IMR-90 (cell line): ENCODE measurements at places on chromosomes 3 and 15. TPM values are rescaled to one million over a fixed set of nuclear protein-coding genes. Genes with fewer than 3 reads are reported as not detected.

GRCh38 chr3:126456211-126456610 lies 19.5 kb downstream of the ZXDC start:
- no peak overlapping the region for H3K27ac ChIP-seq
- no peaks in the 10 kb centered on the region for H3K27me3 ChIP-seq
- no peak overlapping the region for H3K4me3 ChIP-seq
- H3K4me1 ChIP-seq, result no peaks in the 10 kb centered on the region

- H3K4me3 ChIP-seq, result no peak overlapping the region
- DNase-seq, result no peak
- H3K36me3 ChIP-seq, result no peaks in the 10 kb centered on the region
These were observed 266.6 kb upstream of the SLITRK3 start for GRCh38 chr3:165462636-165463334.

DNA sequence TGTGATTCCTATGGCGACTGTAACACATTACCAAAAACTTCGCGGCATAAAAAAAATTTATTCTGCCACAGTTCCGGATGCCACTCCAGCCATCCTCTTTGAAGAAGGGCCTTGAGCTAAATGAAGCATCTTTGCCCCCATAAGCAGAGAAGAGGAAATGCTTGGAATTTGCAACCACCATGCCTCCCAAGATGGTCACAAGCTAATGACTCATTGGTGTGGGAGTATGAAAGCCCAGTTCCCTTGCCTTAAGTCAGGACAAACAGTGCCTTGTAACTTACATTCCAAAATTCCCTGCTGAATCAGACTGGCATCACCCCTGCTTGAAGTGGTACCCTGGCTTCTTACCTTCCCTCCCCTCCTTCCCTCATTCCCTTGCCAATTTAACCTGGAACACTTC lies 1077.4 kb downstream of the EPHA3 start:
- no peaks in the 10 kb centered on the region for H3K36me3 ChIP-seq
- peak; percentile 8 for DNase-seq
- H3K4me3 ChIP-seq, result no peak overlapping the region

DNA sequence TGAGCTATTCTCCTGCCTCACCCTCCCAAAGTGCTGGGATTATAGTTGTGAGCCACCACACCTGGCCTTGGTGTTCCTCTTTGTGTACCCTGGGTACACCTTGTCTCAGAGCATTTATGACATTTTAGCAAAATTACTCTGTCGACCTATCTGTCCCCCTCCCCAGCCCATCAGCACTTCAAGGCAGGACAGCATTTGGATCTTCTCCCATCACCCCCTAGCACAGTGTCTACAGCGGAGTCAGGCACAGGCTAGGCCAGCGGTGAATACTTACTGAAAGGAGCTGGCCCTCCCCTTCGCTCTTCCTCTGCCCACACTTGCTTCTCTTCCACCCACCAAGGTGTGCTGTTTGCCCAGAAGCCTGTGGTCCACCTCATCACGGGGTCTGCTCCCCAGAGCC lies 20.4 kb upstream of the CLK3 start:
- H3K4me3 ChIP-seq, result no peak overlapping the region
- DNase-seq, result no peak
- no peaks in the 10 kb centered on the region for H3K27me3 ChIP-seq
- H3K4me1 ChIP-seq, result peaks cover 6% of the 10 kb centered on the region; the same call in 1 of the 2 replicates
- H3K27ac ChIP-seq, result no peak overlapping the region

DNA sequence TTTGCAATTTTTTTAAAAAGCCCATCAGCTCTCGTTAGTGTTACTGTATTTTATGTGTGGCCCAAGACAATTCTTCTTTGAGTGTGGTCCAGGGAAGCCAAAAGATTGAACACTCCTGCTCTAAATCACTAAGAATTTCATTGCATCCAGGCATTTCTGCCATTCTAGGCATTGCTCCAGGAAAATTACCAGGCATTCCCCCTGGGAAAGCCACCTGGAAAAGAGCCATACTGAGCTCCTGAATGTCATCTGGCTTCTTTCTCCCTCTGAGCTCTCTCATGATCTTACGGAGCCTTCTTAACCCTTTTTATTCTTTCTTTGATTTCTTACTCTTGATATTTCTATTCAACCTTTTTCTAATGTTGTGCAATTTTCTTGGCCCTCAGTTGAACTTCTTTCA lies 202.2 kb downstream of the DOCK3 start:
- no peak for DNase-seq
- H3K27me3 ChIP-seq, result no peaks in the 10 kb centered on the region
- no peaks in the 10 kb centered on the region for H3K36me3 ChIP-seq

GRCh38 chr15:92921215-92922131 lies 21.3 kb downstream of the CHD2 start:
- H3K27me3 ChIP-seq, result no peaks in the 10 kb centered on the region
- H3K4me1 ChIP-seq, result peaks cover 22% of the 10 kb centered on the region
- peaks cover 35% of the 10 kb centered on the region for H3K36me3 ChIP-seq
- no peak overlapping the region for H3K4me3 ChIP-seq

DNA sequence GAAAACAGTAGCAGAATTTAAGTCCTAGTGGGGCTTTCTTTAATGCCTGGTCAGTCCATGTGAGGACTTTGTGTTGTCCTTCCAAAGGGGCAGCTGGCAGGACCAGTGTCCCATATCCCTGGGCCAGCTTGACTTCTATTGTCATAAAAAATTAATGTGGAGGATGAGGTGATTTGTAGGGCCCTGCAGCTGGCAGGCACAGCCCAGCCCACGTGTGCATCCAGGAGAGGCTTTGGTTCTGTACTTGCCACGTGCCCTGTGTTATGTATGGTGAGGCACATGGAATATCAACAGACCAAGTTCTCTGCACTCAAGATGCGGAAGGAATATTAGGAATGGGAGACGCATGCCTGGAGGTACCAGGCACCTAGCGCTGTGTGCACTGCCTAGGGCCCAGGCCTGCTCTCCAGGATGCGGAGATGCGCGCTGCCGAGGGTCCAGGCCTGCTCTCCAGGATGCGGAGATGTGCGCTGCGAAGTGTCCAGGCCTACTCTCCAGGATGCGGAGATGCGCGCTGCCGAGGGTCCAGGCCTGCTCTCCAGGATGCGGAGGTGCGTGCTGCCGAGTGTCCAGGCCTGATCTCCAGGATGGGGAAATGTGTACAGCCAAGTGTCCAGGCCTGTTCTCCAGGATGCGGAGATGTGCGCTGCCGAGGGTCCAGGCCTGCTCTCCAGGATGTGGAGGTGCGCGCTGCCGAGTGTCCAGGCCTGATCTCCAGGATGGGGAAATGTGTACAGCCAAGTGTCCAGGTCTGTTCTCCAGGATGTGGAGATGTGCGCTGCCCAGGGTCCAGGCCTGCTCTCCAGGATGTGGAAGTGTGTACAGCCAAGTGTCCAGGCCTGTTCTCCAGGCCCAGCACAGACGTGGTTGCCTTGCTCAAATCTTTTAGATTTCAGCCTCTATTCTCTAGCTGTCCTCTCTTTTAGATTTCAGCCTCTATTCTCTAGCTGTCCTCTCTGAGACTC lies 183.3 kb upstream of the ROPN1 start:
- H3K36me3 ChIP-seq, result no peaks in the 10 kb centered on the region
- no peak for DNase-seq
- no peaks in the 10 kb centered on the region for H3K4me1 ChIP-seq
- H3K4me3 ChIP-seq, result no peak overlapping the region
- H3K27ac ChIP-seq, result no peak overlapping the region

GRCh38 chr15:88181613-88182012 lies 74.9 kb downstream of the NTRK3 start:
- H3K27ac ChIP-seq, result no peak overlapping the region
- no peak for DNase-seq
- no peaks in the 10 kb centered on the region for H3K36me3 ChIP-seq
- H3K4me1 ChIP-seq, result no peaks in the 10 kb centered on the region

- peak; percentile 64 for DNase-seq
- no peak overlapping the region for H3K27ac ChIP-seq
- no peaks in the 10 kb centered on the region for H3K36me3 ChIP-seq
- H3K4me1 ChIP-seq, result peaks cover 20% of the 10 kb centered on the region
- no peaks in the 10 kb centered on the region for H3K27me3 ChIP-seq
These were observed 20.0 kb downstream of the SLC35G2 start for GRCh38 chr3:136838641-136839555.

DNA sequence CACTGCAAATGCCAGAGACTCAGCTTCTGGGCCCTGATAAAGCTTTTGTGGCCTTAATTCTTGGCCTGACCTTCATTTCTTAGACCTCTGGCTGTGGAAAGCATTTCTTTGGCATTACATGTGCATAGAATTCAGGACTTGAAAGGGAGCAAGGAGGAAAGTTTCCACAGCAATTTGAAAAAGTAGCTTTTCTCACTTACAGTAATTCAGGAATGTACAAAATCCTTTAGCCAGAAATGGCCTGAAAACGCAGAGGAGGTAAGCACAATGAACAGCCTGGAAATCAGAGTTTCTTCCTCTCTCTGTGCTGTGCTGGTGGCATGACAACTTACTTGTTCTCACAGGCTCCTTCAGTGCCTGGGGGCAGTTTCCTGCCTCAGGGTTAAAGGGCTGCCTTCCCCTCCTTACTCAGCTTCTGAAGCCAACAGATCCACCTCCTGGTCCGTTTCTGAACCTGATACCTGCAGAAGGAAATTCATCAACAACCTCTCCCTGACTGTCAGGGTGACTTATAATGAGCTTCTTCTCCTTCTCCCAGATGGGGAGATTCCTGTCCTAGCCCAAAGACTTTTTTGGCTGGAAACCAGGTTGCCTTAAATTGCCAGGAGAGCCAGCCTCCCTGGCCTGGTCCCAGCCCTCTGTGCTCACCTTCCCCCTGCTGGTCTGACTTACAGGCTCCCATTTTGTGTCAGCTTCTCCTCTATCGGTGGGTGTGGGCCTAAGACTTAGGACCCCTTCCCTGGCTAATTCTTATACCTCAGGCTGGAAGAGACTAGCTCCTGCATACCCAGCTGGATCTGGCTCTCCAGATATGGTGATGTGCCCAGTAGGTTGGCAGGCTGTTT lies 102.3 kb downstream of the MYRIP start:
- no peak overlapping the region for H3K4me3 ChIP-seq
- no peaks in the 10 kb centered on the region for H3K36me3 ChIP-seq
- DNase-seq, result no peak
- no peaks in the 10 kb centered on the region for H3K27me3 ChIP-seq
- no peak overlapping the region for H3K27ac ChIP-seq

DNA sequence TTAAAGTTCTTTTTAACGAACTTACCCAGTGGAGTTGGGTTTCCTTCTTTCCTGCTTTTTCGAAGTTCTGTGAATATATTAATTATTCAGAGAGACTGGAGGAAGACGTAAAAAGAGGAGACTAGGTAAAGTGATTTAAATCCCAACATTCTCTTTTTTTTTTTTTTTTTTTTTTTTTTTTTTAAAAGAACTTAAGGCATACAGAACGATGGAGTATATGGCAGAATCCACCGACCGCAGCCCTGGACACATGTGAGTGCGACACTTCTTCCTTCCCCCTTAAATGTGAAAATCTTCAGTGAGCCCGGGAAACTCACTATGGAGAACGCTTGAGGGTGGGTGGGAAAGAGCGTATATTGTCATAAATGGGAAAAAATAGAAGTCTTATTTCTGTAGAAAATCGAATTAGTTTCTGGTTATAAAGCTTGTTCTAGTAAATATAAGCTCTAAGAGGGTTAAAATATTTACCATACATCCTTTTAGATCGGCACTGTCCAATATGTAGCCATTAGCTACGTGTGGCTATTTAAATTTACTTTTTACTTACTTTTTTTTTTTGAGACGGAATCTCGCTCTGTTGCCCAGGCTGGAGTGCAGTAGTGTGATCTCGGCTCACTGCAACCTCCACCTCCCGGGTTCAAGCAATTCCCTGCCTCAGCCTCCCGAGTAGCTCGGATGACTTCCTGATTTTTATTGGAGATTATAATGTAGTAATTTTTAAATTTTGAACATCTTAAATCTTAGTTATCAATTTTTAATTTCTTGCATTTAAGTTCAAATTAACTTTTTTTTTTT lies 892 bp downstream of the NMD3 start:
- H3K4me3 ChIP-seq, result peak overlapping the region; percentile 71
- H3K4me1 ChIP-seq, result peaks cover 2% of the 10 kb centered on the region; the same call in 1 of the 2 replicates
- no peaks in the 10 kb centered on the region for H3K27me3 ChIP-seq
- H3K36me3 ChIP-seq, result peaks cover 6% of the 10 kb centered on the region
- H3K27ac ChIP-seq, result peak overlapping the region; percentile 91
- peak; percentile 27 for DNase-seq

DNA sequence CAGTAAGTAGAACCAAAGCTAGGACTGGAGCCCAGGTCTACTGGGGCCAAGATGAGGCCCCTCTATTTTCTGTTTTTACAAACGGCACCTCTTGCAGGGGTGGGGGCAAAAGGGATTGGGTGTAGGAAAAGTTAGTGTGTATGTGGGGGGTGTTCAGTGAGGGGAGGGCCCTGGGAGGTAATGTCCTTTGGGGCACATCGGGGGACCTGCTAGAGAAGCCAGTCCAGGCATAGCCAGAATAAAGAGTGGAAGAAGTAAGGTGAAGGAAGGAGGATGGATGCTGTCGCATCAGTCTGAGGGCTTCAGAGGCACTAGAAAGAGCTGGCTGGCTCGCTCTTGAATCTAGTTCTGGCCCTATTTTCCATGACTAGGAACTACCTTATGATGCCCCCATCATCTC lies 2.6 kb downstream of the PLCD1 start:
- no peaks in the 10 kb centered on the region for H3K36me3 ChIP-seq
- H3K27me3 ChIP-seq, result no peaks in the 10 kb centered on the region
- H3K27ac ChIP-seq, result no peak overlapping the region
- H3K4me3 ChIP-seq, result no peak overlapping the region
- DNase-seq, result no peak
- H3K4me1 ChIP-seq, result peaks cover 11% of the 10 kb centered on the region

GRCh38 chr3:183295211-183295610 lies 42.2 kb downstream of the B3GNT5 start:
- H3K27ac ChIP-seq, result 0 out of 2 replicates have a peak overlapping the region, but pooled peaks have one; percentile 19
- H3K27me3 ChIP-seq, result no peaks in the 10 kb centered on the region
- H3K4me1 ChIP-seq, result peaks cover 12% of the 10 kb centered on the region
- H3K36me3 ChIP-seq, result no peaks in the 10 kb centered on the region
- DNase-seq, result peak; percentile 91
- no peak overlapping the region for H3K4me3 ChIP-seq

DNA sequence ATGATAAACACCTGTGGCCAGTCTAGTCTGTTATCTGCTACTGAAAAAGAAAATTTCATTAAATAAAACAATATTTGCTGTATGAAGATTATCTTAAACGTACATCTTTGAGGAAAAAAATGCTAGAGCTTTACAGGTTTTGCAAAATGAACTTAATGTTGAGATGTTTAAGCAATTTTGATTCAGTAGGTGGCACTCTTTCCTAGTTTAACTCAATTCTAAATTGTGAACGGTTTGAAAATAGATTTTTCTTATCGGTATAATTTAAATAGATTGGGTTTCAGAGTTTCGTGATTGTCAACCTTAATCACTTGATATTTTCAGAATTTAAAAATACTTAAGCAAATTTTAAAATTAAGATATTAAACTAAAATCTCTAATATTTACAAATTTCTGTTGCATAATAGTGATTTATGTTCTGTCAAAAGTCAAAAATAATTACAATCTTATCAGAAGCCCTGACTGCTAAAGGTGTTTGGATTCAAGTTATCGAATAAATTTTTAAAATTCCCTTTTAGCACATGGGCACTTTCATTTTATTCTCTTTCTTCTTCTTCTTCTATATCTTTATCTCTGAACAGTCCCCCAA lies 7.0 kb upstream of the RNF111 start:
- no peaks in the 10 kb centered on the region for H3K4me1 ChIP-seq
- no peak overlapping the region for H3K4me3 ChIP-seq
- H3K36me3 ChIP-seq, result no peaks in the 10 kb centered on the region
- peak; percentile 56 for DNase-seq
- no peak overlapping the region for H3K27ac ChIP-seq
- no peaks in the 10 kb centered on the region for H3K27me3 ChIP-seq

PCCB gene
- 63.6 and 76.2 TPM in 2 replicates for total RNA-seq

GOLGA8S gene
- under 0.01 TPM in 2 replicates for total RNA-seq

ALDH1L1 gene
- not detected in 2 replicates for total RNA-seq

ANKRD34C gene
- not detected in 2 replicates for total RNA-seq

TP63 gene
- total RNA-seq, result not detected in 2 replicates

ZNF502 gene
- 5.7 and 6.1 TPM in 2 replicates for total RNA-seq

A4GNT gene
- total RNA-seq, result not detected in 2 replicates

GP9 gene
- total RNA-seq, result not detected in 2 replicates
